ENCODE measurements at places on chromosomes 6 and 20. TPM values are rescaled to one million over a fixed set of nuclear protein-coding genes. Genes with fewer than 3 reads are reported as not detected.

The OGFRL1 gene
- 8.4 TPM for total RNA-seq

The HSPA12B gene
- not detected for total RNA-seq

The ZNF831 gene
- 9.2 TPM for total RNA-seq

The BPIFB4 gene
- total RNA-seq = not detected

The C6orf132 gene
- total RNA-seq = 0.03 TPM

The UBE3D gene
- total RNA-seq = 4.4 TPM

Measured in activated CD8-positive, alpha-beta T cell treated with anti-CD3 and anti-CD28 coated beads, Interleukin-2, amount 10 ng/mL, durations not matched to agents 7 days and 5 days (primary cell).